RPMI7951 (cell line): ENCODE measurements at places on chromosomes 12 and 14. TPM values are rescaled to one million over a fixed set of nuclear protein-coding genes. Genes with fewer than 3 reads are reported as not detected.
A peak's percentile ranks its signal among the peaks of the same experiment; 100 is the strongest.

The RNASE2 gene
- not detected in 2 replicates for total RNA-seq

The CDKN3 gene
- total RNA-seq: 253 and 296 TPM in 2 replicates

The LRP1-AS gene
- total RNA-seq: not detected in 2 replicates

The PDE6H gene
- not detected in 2 replicates for total RNA-seq

The FAM90A1 gene
- total RNA-seq: not detected in 2 replicates

The NID2 gene
- 29.8 and 35.0 TPM in 2 replicates for total RNA-seq

- DNase-seq: no peak
Measured at GRCh38 chr14:100138082-100138787, 21.2 kb downstream of the DEGS2 start.

- no peak for DNase-seq
Measured at GRCh38 chr14:78083837-78084236, 86.3 kb upstream of the NRXN3 start.

GRCh38 chr12:113142173-113142885 is 6.8 kb upstream of the RASAL1 start:
- DNase-seq: no peak

- DNase-seq: peak; percentile 52
Measured at GRCh38 chr14:70640938-70641547, 673 bp upstream of the TTC9 start.

- peak; percentile 72 for DNase-seq
Measured at GRCh38 chr14:93007225-93007997, 84.5 kb downstream of the CHGA start.

DNA sequence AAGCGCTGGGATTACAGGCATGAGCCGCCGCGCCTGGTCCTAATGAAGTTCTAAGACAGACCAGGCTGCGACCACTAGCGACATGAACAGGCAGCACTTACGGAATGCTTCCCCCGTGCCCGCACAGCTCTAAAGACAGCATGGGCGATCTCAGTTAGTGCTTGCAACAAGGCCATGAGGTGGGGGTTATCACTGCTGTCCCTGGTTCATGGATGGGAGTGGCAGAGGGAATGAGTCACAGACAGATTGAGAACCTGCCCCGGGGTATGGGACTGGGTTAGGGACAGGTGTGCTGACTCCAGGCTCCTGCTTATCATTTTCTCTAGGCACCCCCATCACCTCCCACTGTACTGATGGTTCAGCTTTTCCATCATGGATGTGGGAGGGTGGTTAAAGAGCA is 160.9 kb downstream of the VRK1 start:
- DNase-seq: no peak

- no peak for DNase-seq
Measured at GRCh38 chr12:44021471-44021971, 185.6 kb downstream of the TMEM117 start.

GRCh38 chr14:53355581-53356112 is 202.5 kb upstream of the DDHD1 start:
- DNase-seq: peak; percentile 82

DNA sequence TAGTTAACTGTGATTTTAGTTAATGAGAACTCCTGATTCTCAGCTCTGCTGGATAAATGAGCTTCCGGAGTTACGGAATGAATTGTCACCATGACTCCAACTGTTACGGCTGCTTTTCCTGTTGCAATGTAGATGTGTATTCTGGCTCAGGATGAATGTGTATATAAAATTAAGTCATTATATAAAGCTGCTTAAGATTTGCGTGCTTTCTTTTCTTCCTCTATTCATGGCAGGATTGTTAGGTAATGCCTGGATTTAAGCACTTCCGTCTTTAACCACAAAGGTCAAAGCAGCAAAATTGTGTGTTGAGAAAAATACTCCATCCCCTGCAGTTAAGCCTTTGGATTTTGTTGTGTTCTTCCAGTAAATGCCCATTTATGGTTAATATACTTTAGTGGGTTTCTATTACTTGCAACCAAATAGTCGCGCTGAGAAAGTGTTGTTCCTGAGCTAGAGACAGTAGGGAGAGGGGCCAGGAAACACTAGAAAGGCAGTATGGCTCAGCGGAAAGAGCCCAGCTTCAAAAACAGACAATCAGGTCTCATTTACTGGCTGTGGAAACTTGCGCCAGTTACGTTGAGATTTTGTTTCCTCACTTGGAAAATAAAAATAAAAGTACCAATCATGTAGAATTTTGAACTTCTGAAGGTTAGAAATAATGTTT is 9.4 kb upstream of the CCDC175 start:
- DNase-seq: peak; percentile 64

DNA sequence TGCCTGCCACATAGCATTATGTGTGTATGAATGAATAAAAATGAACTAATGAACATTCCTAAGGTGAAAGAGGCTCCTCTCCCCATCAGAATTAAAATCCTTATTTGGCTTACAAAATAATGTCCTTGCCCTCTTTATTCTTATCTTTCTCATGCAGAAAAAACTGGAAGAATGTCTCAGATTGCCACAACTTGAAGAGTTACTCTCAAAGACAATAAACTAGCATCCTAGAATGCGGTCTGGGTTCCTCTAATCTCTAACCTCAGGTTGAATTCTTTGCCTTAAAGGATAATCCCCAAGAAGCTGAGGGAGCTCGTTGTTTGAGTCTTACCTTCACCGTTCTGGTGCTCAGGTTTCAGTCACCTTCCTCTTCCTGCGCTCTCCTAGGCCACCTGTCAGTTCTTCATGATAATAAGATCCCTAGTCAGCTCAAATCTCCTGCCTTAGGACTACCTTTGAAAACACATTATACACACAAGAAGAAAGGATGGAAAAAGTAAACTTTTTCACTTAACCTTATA is 147.1 kb downstream of the PHLDA1 start:
- DNase-seq: no peak

GRCh38 chr12:67482751-67483661 is 165.5 kb upstream of the DYRK2 start:
- DNase-seq: peak; percentile 54

DNA sequence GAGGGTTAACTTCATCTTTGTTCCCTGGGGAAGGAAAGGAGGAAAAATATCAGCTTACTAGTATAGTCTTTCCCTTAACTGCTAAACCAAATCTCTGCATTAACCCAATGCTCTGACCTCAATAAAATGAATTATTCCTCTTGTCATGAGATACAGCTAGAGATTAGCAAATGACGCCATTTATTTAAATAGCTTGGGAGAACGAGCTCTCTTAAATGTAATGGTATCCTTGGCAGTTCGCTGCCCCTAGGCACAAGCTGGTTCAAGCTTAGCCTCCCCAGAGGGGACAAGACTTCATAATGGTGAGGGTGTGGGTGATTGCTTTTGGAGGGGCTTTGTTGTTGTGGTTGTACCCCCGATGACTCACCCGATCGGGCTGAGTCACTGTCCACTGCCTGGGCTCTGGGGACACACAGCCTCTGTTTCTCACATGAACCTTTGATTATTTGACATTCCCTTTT is 19.6 kb downstream of the FNTB start:
- DNase-seq: peak; percentile 77

- DNase-seq: no peak
Measured at GRCh38 chr14:33767586-33768457, 183.1 kb downstream of the EGLN3 start.

DNA sequence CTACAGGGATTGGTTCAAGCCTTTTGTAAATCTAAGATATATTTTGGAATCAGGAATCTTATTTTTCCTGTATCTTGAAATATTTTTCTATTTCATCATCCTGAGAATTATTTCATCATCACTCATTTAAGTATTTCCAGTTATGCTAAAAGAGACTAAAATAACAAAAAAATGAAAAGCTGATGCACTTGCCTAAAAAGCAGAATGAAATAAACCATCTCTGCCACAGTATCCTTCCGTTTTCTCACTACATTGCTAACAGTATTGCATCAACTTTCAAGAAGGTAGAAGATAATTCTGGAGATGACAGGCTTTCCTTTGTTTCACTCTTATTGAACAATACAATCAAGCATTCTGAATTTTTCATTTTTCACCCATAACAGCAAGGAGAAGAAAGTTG is 31.1 kb upstream of the EIF5 start:
- no peak for DNase-seq
